NCI-H187 (cell line): ENCODE measurements at places on chromosomes 5 and 9.

DNA sequence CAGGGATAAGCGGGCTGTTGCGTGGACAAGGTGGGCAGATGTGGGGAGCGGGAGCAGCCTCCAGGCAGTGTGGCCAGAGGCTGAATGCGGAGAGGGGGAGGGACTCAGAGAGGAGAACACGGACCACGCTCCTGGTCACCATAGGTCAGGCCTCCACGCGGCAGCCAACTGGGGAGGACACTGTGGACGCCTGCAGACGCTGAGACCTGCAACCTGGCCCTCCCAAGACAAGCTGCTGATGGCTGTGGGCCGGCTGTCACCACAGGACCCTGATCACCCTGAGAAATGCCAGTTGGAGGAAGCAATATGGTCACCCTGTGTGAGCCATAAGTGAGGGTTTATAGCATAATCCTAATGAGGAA lies 16.8 kb downstream of the LPCAT1 start:
- no peak for DNase-seq

DNA sequence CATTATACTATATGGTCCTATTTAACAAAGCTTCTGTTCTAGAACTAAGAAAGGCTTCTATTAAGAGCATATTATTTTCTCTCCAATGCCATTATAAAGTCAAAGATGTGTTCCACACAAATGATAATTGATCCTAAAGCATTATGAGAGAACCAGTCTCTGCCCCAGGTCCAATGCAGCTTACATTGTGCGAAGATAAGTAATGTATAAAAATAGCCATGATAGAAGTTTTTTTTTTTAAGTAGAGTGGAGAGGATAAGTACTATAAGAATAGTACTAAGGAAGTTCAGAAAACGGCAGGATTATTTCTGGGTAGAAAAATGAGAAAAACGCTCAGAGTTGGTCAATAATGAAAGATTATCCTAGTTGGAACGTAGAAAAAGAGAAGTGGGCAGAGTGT lies 15.6 kb downstream of the UBTD2 start:
- DNase-seq: no peak

GRCh38 chr5:14428302-14429081 lies 153.1 kb upstream of the OTULINL start:
- DNase-seq: no peak

DNA sequence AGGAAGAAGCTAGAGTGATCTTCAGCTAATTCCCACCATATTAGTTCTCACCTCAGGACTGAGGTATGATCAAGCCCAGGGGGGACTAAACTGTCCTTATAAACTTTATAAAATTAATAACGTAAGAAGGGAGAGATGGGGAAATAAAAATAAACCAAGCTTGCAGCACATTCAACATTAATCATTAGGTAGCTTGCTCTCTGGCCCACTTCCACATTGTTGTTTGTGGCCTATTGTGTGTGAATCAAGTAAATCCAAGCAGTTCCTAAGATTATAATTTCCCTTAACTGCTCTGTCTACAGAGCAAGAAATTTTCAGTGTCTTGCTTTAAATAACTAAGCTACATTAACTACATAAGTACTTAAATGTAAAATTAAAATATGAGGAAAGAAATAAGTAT lies 131.3 kb upstream of the ABCA1 start:
- DNase-seq: no peak
